COR-L47 (cell line): ENCODE measurements at places on chromosomes 1 and 21.

DNA sequence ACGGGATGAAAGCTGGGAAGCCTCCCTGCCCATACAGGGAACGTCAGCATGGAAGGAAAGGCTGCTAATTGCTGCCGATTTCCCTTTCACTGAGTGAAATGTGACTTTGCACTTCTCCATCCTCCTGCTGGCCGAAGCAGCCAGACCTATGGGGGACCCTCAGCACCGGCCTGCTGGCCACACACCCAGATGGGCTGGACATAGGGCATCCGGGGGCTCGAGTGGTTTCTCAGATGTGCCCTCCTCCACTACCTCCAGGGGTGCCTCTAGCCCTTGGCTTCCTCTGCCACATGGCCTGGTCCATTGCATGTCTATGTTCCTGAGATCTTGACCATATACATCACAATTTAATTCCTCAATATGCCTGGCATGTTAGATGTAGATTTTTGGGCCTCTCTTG lies 79.7 kb downstream of the LRRN2 start:
- no peak for DNase-seq

DNA sequence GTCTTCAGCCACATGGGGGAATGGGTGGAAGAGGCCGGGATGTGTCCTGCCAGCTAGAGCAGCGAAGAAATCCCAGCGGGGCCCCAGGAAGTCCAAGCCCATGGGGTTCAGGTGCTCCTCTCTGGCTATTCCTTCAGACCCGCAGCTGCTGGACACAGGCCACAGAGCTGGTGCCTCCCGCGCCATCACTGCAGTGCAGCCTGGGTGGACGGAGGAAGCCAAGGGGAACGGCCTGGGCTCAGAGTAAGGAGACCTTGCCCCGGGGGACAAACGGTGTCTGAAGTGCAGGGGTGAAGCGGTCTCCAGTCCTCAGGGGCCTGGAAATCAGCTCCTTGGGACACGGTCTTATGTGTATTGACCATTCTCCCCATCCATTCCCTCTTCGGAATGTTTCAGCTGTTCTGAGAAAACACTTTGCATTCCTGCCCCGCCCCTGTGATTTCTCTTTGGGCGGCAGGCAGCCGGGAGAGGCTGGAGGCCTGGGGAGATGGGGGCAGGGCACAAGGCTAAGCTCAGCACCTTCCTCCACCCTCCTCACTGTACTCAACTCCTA lies 18.4 kb downstream of the MTHFR start:
- no peak for DNase-seq

DNA sequence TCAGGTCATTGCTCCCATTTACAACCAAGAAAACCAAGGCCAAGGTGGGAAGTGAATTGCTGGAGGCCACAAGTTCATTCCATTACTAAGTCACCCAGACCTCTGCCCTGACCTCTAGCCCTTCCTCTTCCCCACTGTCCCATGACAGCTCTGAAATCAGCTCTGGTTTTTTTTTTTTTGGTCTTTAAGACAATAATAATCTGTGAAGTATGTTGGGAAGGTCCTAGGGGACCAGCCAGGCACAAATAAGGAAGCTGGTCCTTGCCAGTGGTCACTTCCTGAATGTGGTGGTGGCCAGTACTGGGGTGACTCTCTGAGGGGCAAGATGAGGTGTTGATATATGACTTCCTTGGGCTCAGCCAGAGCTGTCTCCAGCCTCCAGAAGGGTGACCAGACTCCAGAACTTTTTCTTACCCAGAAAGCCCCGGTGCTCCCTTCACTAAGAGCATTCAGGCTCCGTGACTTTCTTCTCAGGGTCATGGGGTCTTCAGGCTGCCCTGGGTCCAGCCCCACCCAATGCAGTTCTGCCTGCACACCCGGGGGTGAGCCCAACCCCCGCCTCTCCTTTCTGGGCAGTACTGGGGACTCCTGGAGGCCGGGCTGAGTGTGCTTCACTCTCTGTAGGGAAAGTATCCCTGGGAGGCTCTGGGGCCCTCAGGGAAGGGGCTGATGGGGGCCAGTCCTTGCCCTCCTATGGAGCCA lies 159.6 kb downstream of the PTPRU start:
- DNase-seq = no peak

DNA sequence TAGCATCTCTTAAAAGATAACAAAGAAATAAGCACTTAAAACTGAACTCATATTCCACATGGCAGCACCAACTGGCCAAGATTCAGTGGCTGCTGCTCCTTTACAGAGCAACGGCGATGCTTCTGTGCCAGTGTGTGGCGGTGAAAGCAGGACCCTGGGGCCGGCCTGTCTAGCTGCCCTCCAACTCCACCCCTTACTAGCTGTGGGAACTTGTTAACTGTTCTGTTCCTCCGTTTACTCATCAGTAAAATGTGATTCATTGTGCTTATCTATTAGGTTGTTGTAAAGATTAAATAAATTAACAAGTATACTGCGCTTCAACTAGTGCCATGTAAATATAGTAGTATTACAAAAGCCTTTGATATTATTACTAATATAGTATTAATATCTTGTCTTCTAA lies 133.2 kb downstream of the GDAP2 start:
- DNase-seq = no peak

GRCh38 chr1:68969441-68969840 lies 472.6 kb upstream of the DEPDC1 start:
- no peak for DNase-seq

DNA sequence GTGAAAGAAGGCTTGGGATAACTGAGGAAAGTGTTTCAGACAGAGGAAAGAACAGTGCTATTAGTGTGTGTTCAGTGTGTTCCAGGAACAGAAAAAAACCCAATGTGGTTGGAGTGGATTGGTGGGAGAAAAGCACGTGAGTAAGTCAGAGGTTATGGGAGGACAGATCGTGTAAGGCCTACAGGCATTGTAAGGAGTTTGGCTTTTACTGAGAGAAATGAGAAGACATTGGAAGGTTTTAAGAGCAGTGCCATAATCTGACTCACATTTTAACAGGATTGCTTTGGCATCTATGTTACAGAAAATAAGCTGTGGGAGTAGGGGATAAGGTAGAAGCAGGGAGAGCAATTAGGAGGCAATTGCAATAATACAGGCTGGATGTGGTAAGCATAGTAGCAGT lies 4.8 kb downstream of the ARPC5 start:
- no peak for DNase-seq

- no peak for DNase-seq
Observed at GRCh38 chr1:207115269-207115668, 11.2 kb downstream of the C4BPA start.

DNA sequence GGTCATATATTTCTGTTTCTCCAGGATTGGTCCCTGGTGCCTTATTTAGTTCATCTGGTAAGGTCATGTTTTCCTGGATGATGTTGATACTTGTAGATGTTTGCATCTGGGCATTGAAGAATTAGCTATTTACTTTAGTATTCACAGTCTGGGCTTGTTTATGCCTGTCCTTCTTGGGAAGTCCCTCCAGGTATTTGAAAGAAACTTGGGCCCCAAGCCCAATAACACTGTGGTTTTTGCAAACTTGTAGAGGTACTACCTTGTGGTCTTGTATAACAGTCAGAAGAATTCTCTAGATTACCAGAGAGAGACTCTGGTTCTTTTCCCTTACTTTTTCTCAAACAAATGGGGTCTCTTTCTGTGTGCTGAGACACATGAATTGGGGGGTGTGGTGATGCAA lies 251.4 kb upstream of the B3GALT2 start:
- DNase-seq = no peak
